Panc1 (cell line): ENCODE measurements at places on chromosomes 16 and 17. TPM values are rescaled to one million over a fixed set of nuclear protein-coding genes. Genes with fewer than 3 reads are reported as not detected.

Gene BAHCC1
- 77.4 TPM for total RNA-seq

Gene ACSM2A
- total RNA-seq = not detected

Gene NXN
- total RNA-seq = 126 TPM

Gene CACNG1
- 0.13 TPM for total RNA-seq

Gene PPY
- not detected for total RNA-seq

Gene SPEM1
- not detected for total RNA-seq

Gene HAS3
- total RNA-seq = 6.9 TPM

Gene PMFBP1
- total RNA-seq = 0.10 TPM

Gene MYOCD
- total RNA-seq = not detected

Gene TNK1
- 6.2 TPM for total RNA-seq

Gene TRAF7
- 108 TPM for total RNA-seq

Gene DPEP3
- not detected for total RNA-seq

Gene UMOD
- total RNA-seq = not detected

Gene CPNE7
- 32.7 TPM for total RNA-seq

Gene MRM3
- total RNA-seq = 13.4 TPM

Gene LITAFD
- total RNA-seq = not detected

Gene NAGS
- 2.7 TPM for total RNA-seq

Gene CSNK2A2
- 60.9 TPM for total RNA-seq

Gene SMIM22
- not detected for total RNA-seq

Gene DYNLL2
- total RNA-seq = 19.8 TPM

Gene GPR179
- 0.03 TPM for total RNA-seq

Gene STX4
- total RNA-seq = 65.2 TPM

Gene MAF
- 0.46 TPM for total RNA-seq

Gene SRCIN1
- 12.8 TPM for total RNA-seq

Gene GUCY2D
- not detected for total RNA-seq

Gene ADAD2
- not detected for total RNA-seq

Gene WNT3
- total RNA-seq = 3.4 TPM

Gene PPP1R9B
- total RNA-seq = 114 TPM

Gene ITGB3
- total RNA-seq = 17.6 TPM

Gene ZFHX3
- 7.1 TPM for total RNA-seq

Gene IRF8
- total RNA-seq = 0.62 TPM

Gene TBX6
- 0.46 TPM for total RNA-seq

Gene NPIPB6
- 1.3 TPM for total RNA-seq

Gene RGS11
- 10.2 TPM for total RNA-seq

Gene PLK1
- total RNA-seq = 94.8 TPM

Gene KRT12
- total RNA-seq = not detected

Gene HOXB5
- 67.2 TPM for total RNA-seq

Gene CX3CL1
- 21.8 TPM for total RNA-seq

Gene GRIN2A
- 12.3 TPM for total RNA-seq

Gene HBA1
- 4.4 TPM for total RNA-seq

Gene TMEM11
- 23.4 TPM for total RNA-seq

Gene HID1
- total RNA-seq = 10.9 TPM

Gene TP53TG3F
- total RNA-seq = 0.54 TPM

Gene ALOX12
- not detected for total RNA-seq

Gene CKLF
- total RNA-seq = 88.1 TPM

Gene EVI2A
- total RNA-seq = not detected

Gene PTX4
- total RNA-seq = not detected

Gene KRTAP9-1
- total RNA-seq = not detected

Gene CTRB1
- total RNA-seq = 2.7 TPM

Gene CDYL2
- total RNA-seq = 6.1 TPM

Gene GAS2L2
- not detected for total RNA-seq

Gene TBC1D3
- not detected for total RNA-seq

Gene TCAP
- 1.6 TPM for total RNA-seq
